ENCODE measurements at places on chromosomes 5 and 9.

- DNase-seq = no peak
These were observed 1.2 kb downstream of the TENT4A start for GRCh38 chr5:6714226-6715041.

- no peak for DNase-seq
These were observed 944 bp downstream of the ATOX1 start for GRCh38 chr5:151757233-151758140.

DNA sequence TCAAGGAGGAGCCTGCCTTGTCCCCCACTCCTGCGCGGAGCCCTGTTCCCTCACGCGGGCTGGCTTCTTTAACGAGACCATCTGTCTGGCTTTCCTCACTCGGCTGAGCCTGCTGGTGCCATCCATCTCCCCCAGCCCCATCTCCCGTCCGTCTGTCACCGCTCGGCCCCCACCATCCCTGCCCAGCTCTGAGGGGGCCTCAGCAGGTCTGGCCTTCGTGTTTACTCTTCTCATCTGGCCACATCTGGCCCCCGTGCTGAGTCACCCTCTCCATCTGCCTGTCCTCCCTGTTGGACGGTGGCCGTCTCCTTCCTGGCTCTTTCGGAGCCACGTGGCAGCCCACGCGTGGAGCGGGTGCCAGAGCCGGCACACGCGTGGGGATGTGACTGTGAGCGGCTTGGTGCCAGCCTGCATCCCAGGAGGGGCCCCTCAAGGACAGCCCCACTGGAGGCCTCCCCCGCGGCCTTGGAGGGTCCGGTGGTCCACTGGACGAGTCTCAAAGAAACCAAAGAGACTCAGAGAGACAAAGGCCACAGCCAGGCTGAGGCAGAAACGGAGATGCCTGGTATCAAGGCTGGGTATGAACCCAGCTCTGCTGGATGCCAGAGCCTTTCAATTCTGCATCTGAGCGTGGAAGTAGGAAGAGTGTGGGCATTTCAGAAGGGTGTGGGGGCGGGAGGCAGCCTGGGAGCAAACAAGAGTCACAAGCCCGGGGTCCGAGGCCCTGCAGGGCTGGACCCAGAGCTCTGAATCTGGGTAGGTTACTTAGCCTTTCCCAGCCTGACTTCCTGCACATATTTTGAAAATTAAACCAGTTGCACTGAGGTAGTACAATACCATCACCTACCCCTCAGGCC lies 76.7 kb upstream of the UNC5A start:
- DNase-seq = no peak

GRCh38 chr5:55575815-55576583 lies 41.2 kb upstream of the PLPP1 start:
- DNase-seq = no peak

DNA sequence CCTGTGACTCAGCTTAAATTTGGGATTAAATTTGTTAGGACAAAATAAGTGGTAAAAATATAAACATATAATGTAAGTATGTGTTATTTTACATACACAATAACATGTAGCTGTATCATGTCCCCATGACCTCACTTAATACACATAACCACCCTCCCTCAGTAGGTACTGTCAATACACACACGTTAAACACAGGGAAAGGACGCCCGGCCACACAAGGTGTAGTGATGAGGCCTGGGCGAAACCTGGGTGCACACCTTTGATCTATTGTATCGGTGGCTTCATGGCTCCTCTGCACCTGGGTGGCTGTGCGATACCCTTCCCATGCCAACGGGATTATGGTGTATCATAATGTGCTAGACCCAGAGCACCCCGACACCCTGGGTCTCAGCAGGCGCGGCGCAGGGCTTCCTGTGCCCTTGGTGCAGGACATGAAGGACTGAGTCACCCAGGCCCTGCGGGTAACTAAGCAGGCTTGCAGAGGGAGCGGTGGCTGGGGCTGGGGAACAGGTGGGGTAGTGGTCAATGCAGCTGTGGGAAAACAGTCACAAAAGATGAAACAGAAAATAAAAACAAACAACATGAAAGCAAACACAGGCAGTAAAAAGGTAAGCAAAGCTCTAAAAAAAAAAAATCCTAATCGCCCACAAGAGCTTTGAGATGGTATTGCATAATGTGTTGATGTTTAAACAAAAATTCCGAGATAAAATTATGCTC lies 127.5 kb upstream of the RETREG1 start:
- no peak for DNase-seq

GRCh38 chr5:178740181-178740557 lies 9.7 kb upstream of the ZNF354A start:
- no peak for DNase-seq

- no peak for DNase-seq
These were observed 210.2 kb downstream of the TSSK1B start for GRCh38 chr5:113224605-113225065.

- peak; percentile 63 for DNase-seq
These were observed 32.0 kb upstream of the TTLL11 start for GRCh38 chr9:122125158-122125508.

- no peak for DNase-seq
These were observed 90.3 kb downstream of the MACROH2A1 start for GRCh38 chr5:135308752-135309151.

- no peak for DNase-seq
These were observed 437.0 kb downstream of the ZNF608 start for GRCh38 chr5:124309241-124309980.

DNA sequence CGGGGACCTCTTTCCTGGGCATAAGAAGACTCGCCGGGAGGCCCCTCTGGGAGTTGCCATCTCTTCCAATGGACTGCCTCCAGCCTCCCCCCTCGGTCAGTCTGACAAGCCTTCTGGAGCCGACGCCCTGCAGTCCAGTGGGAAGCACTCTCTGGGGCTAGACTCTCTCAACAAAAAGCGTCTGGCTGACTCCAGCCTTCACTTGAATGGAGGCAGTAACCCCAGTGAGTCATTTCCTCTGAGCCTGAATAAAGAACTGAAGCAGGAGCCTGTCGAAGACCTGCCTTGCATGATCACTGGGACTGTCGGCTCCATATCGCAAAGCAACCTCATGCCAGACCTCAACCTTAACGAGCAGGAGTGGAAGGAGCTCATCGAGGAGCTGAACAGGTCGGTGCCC lies 28.4 kb upstream of the LTC4S start:
- DNase-seq = no peak

- DNase-seq = no peak
These were observed 123.5 kb downstream of the TARS1 start for GRCh38 chr5:33563983-33564908.

GRCh38 chr9:17744786-17745185 lies 165.9 kb downstream of the SH3GL2 start:
- no peak for DNase-seq

DNA sequence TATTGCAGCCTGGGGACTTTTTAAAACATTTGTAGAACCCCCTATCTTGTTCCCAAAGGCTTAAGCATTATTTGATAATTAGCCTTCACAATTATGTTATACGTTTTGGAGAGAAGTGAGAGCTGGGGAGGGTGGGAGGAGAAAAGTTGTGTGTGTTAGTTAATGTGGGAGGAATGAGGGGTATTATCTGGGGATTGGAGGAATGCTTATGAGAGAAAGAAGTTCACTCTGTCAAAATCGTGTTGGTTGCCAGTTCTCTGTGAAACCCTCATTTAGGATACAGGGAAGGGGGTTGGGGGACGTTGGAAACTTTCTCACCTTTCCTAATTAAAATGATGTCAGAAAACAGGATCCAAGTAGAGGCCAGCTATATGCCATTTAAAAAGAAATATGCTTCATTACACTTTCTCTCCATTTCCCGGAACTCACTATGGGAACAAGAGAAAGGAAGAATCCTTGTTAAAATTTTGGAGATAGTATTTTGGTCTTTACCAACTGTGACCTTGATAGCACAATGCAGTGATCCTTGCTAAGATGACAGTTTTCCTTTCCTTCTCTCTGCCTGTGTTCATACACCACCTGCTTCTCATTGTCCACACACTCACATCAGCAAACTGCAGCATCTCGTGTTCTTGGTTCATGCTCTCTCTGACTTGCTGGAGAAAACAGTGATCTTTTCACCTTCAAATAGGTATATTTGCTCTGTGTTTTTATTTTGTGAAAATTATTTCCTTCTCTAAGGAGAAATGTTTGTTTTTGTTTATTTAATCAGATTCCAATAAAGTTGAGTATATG lies 336.7 kb upstream of the CLINT1 start:
- no peak for DNase-seq

DNA sequence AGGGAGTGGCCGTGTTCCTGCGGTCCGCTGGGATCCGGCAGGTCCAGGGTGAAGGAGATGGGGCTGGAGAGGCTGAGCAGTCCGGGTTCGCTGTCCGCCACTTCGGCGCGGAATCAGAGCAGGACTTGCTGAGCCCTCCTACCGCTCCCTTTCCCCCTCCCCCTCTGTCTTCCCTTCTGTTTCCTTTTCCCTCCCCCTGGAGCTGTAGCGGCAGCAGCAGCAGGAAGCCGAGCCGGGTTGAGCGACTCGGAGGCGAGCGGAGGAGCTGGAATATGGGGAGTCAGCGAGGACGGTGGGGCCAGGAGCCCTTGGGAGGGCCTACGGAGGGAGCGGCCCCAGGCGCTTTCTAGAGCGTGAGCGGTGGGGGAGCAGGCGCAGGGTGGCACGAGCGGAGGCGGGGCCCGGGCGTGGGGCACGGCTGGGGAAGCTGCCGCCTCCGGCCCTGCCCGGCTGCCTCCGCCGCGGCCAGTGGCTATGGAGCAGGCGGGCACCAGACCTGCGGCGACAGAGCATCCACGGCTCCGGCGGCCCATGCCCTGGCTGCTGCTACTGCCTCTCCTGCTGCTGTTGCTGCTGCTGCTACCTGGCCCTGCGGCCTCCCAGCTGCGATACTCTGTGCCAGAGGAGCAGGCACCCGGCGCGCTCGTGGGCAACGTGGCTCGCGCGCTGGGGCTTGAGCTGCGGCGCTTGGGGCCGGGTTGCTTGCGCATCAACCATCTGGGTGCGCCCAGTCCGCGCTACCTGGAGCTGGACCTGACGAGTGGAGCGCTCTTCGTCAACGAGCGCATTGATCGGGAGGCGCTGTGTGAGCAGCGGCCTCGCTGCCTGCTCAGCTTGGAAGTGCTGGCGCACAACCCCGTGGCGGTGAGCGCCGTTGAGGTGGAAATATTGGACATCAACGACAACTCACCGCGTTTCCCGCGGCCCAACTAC lies at the start of gene PCDHAC2:
Gene PCDHAC2 (plus strand): TSS at position 184 of the 933 bp plus-strand sequence. CDS start 291 bp downstream, at position 475.
- no peak for DNase-seq

GRCh38 chr9:81628897-81629296 lies 60.5 kb downstream of the TLE1 start:
- no peak for DNase-seq

- DNase-seq = no peak
These were observed 11.3 kb upstream of the ANGPTL2 start for GRCh38 chr9:127133739-127134167.

DNA sequence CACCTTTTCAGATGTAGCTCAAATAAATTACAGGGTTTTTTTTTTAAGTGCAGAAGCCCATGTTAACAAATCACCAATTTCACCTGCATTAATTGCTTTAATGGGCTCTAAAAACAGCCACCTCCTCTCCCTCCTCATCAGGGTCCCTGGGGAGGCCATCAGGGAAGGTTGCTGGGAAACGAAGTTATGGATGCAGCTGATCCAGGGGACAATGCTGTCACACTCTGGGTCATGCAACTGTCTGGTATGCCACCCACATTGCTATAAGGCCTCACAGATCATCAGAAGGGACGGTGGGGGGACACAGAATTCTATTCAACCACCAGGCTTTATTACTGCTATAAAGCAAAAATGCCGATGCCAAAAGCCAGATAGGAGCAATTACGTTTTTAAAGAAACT lies 9.3 kb downstream of the WHRN start:
- no peak for DNase-seq

DNA sequence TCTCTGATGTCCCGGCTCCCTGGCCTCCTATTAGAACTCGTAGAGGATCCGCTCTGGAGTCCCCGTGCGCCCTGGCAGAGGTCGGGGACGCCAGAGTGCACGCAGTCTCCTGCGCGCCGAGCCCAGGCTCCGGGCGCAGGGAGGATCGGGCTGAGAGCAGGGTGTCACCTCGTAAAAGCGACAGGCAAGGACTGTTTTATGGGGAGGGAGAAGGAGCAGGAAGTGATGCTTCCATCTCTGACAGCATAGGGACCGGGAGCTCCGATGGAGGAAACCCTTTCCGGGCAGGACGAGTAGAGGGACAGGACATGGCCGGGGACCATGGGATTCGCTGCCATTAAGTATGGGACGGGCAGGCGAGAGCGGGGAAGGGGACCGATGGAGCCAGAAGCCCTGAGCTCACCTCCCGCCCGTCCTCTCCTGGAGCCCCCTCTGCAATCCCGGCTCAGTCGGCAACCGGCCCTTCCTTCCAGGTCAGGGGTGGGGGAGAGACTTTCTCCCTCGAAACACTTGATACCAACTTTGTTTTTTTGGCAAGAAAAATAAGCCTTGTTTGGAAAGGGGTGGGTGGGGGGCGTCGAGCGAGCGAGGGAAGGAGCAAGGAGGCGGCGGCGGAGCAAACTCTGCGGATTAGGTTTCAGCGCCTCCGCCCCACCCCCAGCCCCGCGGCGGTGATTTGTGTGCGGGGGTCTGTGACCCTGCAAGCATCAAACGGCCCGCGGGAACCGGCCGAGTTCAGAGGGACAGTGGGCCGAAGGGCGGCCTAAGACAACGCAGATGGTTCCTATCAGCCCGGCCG lies 12.6 kb downstream of the LMX1B start:
- no peak for DNase-seq

- no peak for DNase-seq
These were observed 54.9 kb upstream of the GRAMD2B start for GRCh38 chr5:126368239-126368812.

DNA sequence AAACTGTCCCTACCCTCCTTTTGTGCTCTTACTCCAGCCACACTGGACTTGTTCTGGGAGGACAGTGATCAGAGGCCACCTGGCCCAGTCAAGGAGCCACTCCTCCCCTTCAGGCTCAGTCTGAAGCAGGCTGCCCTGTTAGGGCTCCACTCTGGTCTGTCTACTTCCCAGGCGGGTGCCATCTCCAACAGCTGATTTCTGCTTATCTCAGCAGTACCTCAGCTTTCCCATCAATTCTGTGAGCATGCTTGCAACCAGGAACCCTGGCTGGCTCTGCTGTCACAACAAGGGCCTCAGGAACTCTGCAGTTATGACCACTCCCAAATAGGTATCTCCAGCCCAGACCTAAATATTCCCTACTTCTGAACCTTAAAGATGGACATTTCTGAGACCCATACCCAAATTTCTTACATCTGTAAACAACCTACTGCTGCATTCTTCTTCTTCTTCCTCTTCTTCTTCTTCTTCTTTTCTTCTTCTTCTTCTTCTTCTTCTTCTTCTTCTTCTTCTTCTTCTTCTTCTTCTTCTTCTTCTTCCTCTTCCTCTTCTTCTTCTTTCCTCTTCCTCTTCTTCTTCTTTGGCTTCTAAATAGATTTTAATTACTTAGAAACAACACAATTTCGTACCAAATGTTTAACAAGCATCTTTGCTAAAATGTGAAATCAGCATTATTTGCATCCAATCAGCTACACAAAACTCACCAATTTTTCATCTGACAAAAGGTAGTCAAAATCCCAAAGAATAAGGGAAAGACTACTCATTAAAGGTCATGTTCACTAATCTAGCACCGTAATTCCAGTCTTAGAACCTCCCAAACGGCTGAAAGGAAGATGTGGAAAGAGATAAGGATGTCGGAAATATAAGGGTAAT lies 13.6 kb upstream of the SLC22A4 start:
- DNase-seq = no peak

- no peak for DNase-seq
These were observed 1574.0 kb downstream of the MAT2B start for GRCh38 chr5:165079389-165079788.

- no peak for DNase-seq
These were observed 304.0 kb downstream of the PJA2 start for GRCh38 chr5:109105631-109106267.

GRCh38 chr5:177336112-177336511 lies 15.4 kb downstream of the LMAN2 start:
- DNase-seq = no peak

GRCh38 chr5:174571662-174572397 lies 152.6 kb upstream of the MSX2 start:
- no peak for DNase-seq

- no peak for DNase-seq
These were observed 61.2 kb upstream of the TAF11L2 start for GRCh38 chr5:17436761-17437221.
